ENCODE measurements at places on chromosomes 6 and 20.

DNA sequence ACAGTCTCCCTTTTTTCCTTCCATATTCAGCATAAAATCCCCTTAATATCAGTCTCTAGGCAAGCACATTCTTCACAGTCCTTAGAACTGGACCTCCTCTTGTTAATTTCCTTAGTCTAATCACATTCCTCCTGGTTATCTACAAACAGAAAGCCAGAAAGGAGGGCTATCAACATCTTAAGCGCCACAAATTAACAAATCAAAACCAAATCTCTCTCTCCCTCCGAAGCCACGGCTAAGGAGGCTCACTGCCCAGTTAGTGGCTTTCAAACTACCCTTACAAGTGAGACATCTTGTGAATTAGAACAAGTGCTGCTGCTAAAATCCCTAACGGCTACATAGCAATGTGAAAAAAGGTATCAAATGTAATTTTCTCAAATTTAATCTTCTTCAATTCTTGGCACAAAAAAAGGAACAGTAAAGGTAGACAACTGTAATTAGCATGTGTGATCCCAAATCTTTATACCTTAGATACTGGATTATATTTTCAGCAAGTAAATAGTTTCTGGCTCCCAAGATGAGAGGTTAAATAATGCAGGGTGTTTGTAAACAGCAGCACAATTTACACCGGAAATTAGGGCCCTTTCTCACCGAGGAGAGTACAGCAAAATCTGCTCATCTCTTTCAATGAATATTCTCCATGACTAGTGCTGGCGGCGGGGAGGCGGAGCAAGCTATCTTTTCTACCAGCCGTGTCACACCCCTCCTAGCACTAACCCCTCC, 1.4 kb upstream of the TRIM39 start:
- peak; percentile 65 for DNase-seq

- no peak for DNase-seq
Observed at GRCh38 chr20:45368221-45368980, 5.4 kb downstream of the SYS1 start.

DNA sequence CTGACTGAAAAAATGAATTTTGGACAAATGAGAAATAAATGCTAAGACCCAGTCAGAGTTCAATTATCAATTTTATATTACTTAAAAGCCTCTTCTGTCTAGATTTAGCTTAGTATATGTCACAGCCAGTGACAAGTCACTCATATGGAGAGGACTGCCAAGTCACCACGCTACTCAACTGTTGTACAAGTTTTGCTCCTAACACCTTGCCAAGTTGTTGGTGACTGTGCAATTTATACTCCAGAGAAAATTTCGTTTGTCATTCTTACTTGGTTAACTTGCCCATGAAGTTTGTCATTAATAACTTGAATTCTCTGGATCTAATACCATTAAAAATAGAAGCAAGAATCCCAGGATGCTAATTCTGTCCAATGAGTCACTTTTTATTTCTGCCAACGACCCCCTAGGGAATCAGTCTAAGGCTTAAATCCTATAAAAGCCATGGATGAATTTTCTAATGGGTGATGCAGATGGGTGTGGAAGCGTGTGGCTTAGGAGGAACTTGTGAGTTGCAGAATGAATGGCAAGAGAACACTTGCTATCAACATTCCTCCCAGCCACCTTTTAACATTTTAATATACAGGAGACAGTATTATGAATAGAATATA, 30.4 kb upstream of the FBXO30 start:
- no peak for DNase-seq

DNA sequence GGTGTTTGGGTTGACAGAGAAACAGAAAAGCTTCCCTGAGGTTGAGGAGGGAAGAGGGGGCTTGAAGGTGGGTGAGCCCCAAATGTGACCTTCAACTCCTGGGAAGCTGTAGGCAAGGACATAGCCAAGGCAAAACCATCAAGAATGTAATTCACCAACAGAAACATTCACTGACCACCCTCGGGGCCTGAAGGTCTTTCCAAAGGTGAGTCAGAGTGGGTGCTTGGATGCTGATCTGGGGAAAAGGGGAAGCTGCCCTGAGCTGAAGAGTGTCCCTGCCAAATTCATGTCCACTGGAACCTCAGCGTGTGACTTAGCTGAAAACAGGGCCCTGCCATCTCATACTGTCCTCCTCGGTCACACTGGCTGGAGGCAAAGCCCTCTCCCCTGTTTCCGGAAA, 234.2 kb upstream of the SULF2 start:
- no peak for DNase-seq

DNA sequence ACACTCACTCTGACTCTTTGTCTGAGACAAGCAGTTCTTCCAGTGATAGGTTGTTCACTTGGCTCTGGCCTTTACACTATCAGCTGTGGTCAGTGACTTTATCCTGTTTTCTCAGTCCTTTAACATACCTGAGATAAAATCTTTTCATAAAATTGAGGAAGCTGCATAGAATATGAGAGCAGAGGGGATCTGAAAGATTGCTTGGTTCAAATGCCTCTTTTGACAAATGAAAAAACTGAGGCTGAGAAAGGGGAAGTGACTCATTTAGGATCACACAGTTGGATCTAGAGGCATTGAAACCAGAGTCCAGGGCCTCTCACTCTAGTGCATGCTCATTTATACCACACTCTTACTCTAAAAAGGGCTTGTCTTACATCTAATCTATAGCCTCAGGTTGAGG, 277.0 kb upstream of the TBX18 start:
- DNase-seq: no peak

Measured in hepatic stellate cell (primary cell).